Cardiac atrium fibroblast (primary cell): ENCODE measurements at places on chromosomes 5 and 9. TPM values are rescaled to one million over a fixed set of nuclear protein-coding genes. Genes with fewer than 3 reads are reported as not detected.

IFNA2 gene
- total RNA-seq = not detected in 2 replicates

WNT8A gene
- not detected in 2 replicates for total RNA-seq

HNRNPAB gene
- 68.8 and 83.4 TPM in 2 replicates for total RNA-seq

TEX48 gene
- not detected in 2 replicates for total RNA-seq

NPR3 gene
- total RNA-seq = 21.8 and 35.8 TPM in 2 replicates
